A172 (cell line): ENCODE measurements at places on chromosomes 4 and X. TPM values are rescaled to one million over a fixed set of nuclear protein-coding genes. Genes with fewer than 3 reads are reported as not detected.

GRCh38 chrX:131944936-131945902 lies 77.9 kb upstream of the STK26 start:
- DNase-seq: no peak

- peak; percentile 6 for DNase-seq
Measured at GRCh38 chrX:49876750-49877149, 2.5 kb upstream of the USP27X start.

DNA sequence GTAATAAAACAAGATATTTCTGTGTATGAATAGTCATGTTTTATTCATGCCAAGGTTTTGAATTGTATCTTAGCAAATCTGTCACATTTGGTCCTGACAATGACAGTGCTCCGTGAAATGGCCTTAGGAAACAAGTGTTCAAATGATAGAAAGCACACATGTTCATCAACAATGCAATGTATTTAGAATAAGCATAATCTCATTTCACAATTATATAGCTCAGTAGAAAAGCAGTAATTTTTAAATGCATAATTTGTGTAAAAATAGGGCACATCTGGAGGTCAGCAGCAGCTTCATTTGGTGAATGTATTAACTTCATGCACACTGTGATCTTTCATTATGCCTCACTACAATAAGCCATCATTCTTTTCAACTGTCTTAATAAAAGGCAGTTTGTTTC lies 380.4 kb downstream of the GPM6A start:
- DNase-seq: no peak

DNA sequence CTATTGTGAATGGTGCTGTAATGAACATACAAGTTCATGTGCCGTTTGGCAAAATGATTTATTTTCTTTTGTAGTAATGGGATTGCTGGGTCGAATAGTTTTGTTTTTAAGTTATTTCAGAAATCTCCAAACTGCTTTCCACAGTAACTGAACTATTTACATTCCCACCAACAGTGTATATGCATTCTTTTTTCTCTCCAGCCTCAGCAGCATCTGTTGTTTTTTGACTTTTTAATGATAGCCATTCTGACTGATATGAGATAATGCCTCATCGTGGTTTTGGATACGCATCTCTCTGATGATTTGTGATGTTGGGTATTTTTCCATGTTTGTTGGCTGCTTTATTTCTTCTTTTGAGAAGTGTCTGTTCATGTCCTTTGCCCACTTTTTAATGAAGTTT lies 246.3 kb upstream of the ADGRL3 start:
- DNase-seq: no peak

DNA sequence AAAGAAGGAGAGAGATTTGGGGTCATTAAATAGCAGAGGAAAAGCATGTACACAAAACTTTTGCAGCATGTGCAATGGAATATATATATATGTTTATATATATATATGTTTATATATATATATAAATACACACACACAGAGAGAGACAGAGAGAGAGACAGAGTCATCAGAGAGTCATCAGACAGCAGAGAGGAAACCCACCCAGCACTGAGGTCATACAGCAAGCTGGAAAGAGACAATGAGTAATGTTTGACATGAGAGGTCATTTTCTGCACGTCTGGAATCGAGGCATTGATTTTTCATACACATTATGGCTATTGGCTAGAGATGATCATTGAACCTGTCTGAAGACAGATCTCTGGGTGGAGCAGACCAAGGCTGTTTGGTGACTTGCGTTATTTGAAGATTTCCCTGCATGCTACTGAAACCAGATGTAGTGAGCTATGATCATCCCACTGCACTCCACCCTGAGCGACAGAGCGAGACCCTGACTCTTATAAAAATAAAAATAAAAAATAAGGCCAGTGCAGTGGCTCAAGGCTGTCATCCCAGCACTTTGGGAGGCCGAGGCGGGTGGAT lies 48.8 kb upstream of the SHOX start:
- no peak for DNase-seq

DNA sequence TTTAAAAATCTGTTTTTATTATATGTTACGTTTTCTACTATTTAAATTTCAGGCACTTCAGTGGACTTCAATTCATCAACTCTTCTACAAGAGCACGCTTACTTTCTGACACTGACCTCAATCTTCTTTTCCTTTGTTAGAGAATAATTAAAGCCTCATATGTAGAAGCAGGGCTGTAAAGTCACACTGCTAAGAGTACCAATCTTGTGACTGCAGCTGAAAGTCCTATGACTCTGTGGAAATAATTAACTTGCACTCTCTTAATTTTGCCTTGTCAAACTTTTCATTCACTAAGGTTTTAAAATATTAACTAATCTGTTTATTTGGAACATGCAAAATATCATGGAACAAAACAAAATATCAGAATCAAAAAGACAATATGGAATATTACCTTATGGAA lies 498.1 kb downstream of the PCDH10 start:
- no peak for DNase-seq

DNA sequence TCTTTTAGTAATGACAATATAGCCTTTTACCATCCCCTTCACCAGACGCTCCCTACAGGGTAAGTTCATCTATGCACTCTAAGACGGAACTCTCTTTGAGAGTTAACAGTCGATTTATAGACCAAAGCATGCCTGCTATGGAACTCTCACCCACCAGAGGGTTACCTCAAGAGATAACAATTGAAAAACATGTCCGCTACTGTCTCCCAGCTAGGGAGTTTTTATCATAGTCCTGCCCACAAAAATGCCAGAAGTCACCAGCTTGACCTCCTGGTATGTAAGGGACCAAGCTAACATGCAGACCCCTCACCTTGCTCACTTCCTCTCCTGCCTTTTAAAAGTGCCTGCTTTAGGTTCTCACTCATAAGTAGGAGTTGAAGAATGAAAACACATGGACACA lies 16.7 kb upstream of the YTHDC1 start:
- peak; percentile 18 for DNase-seq

GPR78 gene
- total RNA-seq: 0.12 and 0.59 TPM in 2 replicates

LRAT gene
- not detected in 2 replicates for total RNA-seq

TEX13C gene
- 0.28 and 0.60 TPM in 2 replicates for total RNA-seq

SPARCL1 gene
- total RNA-seq: not detected in 2 replicates

SHROOM4 gene
- not detected in 2 replicates for total RNA-seq

SPOCK3 gene
- total RNA-seq: 0.19 and 0.26 TPM in 2 replicates

ADGRA3 gene
- total RNA-seq: 22.6 and 31.1 TPM in 2 replicates
